ENCODE measurements at places on chromosomes 6 and 20. TPM values are rescaled to one million over a fixed set of nuclear protein-coding genes. Genes with fewer than 3 reads are reported as not detected.

Gene GPX6
- total RNA-seq: not detected

- no peak for DNase-seq
Measured at GRCh38 chr6:2791450-2791974, 26.3 kb downstream of the WRNIP1 start.

DNA sequence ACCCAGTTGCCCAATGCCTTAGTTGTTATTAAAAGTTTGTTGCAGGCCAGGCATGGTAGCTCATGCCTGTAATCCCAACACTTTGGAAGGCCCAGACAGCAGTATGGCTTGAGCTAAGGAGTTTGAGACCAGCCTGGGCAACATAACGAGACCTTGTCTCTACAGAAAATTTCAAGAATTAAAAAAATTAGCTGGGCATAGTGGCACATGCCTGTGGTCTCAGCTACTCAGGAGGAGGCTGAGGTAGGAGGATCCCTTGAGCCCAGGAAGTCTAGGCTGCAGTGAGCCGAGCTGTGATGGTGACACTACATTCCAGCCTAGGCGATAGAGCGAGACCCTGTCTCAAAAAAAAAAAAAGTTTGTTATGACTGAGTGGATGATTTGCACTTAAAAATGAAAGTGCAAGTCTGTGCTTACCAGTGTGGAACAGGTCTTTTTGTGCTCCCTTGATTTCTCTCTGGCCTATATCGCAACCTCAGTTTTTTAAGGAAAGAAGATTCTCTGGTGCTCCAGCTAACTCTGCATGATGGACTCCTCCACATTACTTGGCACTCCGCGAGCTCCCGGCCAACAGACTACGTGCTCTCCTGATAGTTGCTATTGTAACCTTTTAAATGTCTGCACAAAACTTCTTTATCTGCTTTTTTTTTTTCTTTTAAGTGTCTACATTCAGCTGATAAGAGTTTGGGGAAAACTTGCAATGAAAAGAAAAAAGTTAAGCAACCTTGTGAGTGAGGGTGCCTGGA lies 22.1 kb downstream of the ZKSCAN3 start:
- no peak for DNase-seq

Gene ARMC12
- total RNA-seq: not detected

- peak; percentile 45 for DNase-seq
Measured at GRCh38 chr6:138785980-138786379, 9.9 kb upstream of the ECT2L start.

DNA sequence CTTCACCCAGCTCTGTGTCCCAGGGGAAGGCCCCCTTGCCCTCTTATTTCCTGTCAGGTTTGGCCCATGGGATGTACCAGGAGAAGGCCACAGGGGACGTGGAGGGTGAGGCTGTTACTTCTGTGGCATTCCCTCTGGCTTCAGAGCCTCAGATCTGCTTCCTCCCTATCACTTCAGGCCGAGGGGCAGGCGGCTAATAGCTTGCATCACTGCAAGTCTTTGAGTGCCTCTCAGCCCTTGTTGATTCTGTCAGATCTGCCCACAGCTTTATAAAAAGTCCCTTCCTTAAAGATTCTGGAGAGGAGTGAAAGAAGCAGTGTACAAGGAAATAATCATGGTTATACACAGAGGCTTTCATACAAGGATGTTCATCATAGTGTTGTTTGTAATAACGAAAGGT lies 86.9 kb downstream of the LRFN2 start:
- DNase-seq: no peak

- DNase-seq: no peak
Measured at GRCh38 chr20:59082981-59083380, 40.4 kb upstream of the PRELID3B start.

GRCh38 chr6:12719017-12719416 lies 2.5 kb downstream of the PHACTR1 start:
- DNase-seq: no peak

DNA sequence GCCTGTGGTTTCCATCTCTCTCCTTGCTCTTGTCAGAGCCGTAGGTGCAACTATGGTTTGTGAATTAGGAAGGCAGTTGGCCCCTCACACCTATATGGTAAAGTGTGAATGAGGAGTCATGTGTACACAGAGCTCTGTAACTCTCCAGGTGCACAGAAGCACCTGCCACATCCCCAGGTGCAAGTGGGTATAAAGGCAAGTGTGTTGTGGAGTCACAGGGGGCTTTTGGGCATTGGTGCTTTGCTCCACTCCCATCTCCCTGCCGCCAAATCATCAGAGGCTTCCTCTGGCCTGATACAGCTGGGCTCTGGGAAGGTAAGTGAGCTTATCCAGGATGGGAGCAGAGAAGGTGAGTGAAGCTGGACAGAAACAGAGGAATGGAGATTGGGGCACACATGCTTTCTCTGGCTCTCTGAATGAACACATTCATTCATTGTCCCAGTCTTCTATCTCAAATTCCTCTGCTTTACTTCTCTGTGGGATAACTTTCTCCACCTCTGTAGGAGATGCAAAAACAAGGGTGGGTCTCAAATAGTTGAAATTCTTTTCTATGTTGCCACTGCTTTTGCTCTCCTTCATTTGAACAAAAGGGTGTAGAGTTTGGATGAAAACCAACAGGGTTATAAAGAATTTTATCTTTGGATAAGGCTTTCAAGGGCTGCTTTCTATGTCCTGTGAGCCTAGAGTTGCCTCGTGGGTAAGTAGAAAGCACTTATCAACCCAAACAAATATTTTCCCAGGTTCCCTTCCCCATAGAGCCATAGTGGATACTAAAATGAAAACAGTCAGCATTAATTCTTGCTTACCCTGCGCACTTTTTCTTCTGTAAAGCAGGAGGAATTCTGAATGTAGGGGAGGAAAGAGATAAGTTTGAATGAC lies 45.0 kb upstream of the RIPOR2 start:
- no peak for DNase-seq

DNA sequence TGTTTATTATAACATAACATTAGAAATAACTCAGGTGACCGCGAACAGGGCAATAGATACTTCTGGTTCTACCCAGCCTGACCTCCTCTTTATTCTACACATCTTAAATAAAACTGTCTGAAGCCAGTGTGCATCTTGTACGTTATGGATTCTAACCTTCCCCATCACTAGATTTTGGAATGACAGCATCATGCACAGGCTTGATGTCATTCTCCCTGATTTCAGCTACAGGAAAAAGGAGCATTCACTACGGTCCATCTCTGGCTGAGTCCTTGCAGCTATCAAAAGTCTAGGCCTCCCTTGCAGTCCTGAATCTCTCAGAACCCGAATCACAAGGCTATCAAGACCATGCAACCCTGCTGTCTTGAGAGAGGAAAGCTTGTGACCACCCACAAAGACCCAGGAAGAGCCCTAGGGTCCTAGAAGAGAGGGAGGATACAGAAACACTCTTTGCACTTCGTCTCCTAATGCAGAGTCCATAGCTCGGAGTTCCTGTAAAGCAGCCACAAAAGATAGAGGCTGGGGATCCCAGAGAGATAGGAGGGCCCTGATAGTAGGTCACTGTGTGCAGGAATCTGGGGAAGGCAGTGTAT lies 845 bp downstream of the HLA-DPA1 start:
- DNase-seq: no peak

DNA sequence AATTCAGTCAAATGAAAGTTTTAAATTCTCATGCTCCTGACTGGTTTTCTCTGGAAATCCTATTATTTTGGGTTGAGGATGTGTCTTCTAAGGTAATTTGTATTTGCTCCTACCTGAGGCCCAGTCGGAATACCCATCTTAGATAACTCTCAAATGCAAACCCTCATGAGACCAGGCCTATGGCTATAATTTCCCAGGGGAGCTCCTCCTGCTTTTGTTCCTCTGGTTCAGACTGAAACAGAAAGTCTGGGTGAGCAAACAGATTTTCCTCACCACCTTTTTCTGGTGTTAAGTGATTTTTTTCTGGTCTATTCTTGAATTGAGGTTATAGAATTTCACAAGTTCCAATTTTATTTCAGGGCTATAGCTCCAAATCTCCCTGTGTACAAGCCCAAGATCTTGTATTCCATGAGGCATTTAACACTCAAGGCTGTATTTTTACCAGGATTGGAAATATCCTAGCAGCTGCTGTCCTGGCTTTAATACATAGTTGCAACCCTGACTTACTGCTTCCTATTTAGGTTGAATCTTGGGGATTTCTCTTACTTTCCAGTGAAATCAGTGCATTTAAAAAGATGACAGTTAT lies 169.1 kb upstream of the PTCHD4 start:
- no peak for DNase-seq

Gene TRERF1
- 3.2 TPM for total RNA-seq

DNA sequence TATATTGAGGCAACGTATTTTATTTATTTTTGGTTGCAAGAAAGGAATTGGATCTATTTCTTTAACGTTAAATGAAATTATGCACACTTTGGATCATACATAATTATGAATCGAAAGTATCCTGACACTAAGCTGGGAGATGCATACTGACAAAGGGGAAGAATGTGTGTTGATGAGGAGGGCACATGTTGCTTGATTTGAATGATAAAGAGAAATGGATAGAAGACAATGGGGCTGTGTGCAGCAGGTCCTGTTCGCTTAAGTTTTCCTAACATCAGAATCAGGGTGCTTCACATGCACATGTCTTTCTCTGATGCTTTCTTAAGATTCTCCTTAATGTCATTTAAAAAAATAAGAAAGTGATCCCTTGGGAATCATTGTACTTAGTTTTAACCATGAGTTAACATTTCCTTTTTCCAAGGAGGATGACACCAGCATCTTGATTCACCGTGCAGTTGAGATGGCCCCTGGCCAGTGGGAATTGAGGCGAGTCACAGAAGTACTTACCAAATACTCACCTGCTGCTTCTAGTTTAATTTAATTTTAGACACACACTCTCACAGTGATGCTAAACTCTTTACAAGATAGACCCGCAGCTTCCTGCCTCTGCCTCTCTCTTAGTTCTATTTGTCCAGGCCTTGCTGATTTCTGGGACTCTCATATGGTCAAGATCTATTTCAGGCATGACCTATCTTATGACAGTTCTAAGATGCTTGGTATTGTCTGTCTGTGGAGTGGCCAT lies 116.5 kb downstream of the CLIC5 start:
- no peak for DNase-seq

Gene TRIM26
- total RNA-seq: 36.8 TPM

- no peak for DNase-seq
Measured at GRCh38 chr6:156806155-156806554, 29.0 kb downstream of the ARID1B start.

GRCh38 chr6:45441851-45442453 lies 64.2 kb upstream of the SUPT3H start:
- no peak for DNase-seq

GRCh38 chr20:14959506-14960475 lies 622.4 kb upstream of the FLRT3 start:
- no peak for DNase-seq

DNA sequence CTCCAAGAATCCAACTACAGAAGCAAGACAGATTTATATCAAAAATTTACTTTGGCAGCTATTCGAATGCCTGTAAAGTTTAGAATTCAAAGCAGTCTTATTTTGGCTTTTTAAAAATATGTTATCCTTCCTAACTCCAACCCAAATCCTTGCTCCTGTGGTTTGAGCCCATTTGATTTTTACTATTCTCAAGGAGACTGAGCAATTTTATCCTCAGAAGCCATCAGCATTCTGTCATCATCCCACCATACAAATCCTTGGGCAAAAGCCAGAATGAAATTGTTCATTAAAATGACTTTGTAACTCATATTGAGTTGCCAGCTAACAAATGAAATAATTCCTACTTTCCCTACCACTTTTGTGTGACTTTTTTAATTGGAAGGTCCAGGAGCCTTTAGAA lies 392.8 kb downstream of the ADGRB3 start:
- DNase-seq: no peak

DNA sequence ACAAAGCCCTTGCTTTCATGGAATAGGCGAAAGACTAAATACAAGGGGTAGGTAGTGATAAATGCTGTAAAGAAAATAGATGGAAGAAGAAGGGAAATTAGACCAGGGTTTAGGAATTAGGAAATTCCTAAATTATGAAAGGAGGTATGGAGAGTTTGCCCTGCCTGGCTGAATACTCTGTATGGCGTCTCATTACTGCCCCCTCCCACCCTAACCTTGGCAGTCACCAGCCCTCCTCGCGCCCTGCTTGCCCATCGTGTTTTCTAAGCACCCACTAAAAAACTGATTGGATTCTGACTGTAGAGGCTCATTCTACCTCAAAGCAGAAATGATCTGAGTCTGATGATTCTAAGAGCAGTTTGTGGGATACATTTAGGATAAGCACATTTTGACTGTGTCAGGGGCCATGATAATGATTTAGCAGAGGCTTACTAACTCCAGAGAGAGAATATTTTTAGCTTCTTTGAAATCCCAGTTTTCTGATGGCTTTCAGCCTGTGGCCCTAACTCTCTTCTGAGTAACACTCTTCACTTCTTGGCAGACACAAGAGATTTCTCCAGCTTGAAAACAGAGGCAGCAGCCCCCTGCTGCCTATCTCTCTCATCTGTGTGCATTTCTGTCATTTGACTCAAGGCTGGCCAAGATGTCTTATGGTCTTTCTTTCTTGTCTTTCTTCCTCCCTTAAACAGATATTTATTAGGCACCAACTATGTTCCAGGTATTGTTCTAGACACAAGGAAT lies 1.4 kb upstream of the CHD6 start:
- no peak for DNase-seq

Gene CCN6
- not detected for total RNA-seq

Gene PDE7B
- total RNA-seq: 7.3 TPM

DNA sequence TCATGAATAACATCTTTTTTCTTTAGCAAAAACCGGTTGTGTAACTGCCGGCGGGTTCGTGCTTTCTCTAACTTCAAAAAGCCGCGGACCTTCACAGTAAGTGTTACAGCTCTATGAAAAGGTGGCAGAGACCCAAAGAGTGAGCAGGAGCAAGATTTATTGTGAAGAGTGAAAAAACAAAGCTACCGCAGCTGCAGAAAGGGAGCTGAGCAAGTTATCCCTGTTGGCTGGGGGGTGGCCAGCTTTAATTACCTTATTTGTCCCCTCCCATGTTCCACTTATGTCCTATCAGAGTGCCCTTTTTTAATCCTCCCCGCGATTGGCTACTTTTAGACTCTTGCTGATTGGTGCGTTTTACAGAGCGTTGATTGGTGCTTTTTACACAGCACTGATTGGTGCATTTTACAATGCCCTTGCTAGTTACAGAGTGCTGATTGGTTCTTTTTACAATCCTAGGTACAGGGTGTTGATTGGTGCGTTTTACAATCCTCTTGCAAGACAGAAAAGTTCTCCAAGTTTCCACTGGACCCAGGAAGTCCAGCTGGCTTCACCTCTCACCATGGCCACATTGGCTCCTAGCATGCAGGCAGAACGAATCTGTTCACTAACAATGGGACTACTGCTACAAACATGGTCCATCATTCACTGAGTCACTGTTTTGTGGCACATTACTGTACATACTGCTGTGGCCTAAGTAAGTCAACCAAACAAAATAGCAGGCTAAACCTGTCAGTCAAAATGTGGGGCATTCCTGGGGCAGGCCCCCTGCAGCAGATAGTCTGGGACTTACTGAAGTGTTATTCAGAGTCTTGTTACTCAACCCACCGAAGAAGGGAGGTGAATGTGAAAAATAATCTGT lies 52.8 kb downstream of the MYLIP start:
- no peak for DNase-seq

Gene MAS1
- total RNA-seq: 0.05 TPM

DNA sequence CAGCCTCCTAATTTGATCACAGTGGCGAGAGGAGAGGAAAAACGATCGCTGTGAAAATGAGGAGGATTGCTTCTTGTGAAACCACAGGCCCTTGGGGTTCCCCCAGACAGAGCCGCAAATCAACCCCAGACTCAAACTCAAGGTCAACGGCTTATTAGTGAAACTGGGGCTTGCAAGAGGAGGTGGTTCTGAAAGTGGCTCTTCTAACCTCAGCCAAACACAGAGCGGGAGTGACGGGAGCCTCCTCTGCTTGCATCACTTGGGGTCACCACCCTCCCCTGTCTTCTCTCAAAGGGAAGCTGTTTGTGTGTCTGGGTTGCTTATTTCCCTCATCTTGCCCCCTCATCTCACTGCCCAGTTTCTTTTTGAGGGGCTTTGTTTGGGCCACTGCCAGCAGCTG lies 28.7 kb downstream of the SAYSD1 start:
- no peak for DNase-seq
